Left cardiac atrium (tissue), 4 donors: ENCODE measurements at places on chromosomes 13 and 19. TPM values are rescaled to one million over a fixed set of nuclear protein-coding genes. Genes with fewer than 3 reads are reported as not detected.
A peak's percentile ranks its signal among the peaks of the same experiment; 100 is the strongest.

Gene DENND1C
- total RNA-seq = 1.9 TPM

Gene WIZ
- total RNA-seq = 28.7 TPM

Gene ZNF234
- 8.1 TPM for total RNA-seq

Gene HAUS8
- total RNA-seq = 3.9 TPM

Gene NEK5
- 0.44 TPM for total RNA-seq

Gene ZNF227
- total RNA-seq = 12.9 TPM

Gene IL11
- total RNA-seq = not detected

Gene WDR88
- not detected for total RNA-seq

Gene SOX1
- total RNA-seq = not detected

Gene ZNF490
- 4.4 TPM for total RNA-seq

Gene MED26
- total RNA-seq = 5.0 TPM

Gene ITGBL1
- total RNA-seq = 11.6 TPM

- no peak for DNase-seq
Observed at GRCh38 chr19:12703046-12703445, 6.6 kb upstream of the FBXW9 start.

DNA sequence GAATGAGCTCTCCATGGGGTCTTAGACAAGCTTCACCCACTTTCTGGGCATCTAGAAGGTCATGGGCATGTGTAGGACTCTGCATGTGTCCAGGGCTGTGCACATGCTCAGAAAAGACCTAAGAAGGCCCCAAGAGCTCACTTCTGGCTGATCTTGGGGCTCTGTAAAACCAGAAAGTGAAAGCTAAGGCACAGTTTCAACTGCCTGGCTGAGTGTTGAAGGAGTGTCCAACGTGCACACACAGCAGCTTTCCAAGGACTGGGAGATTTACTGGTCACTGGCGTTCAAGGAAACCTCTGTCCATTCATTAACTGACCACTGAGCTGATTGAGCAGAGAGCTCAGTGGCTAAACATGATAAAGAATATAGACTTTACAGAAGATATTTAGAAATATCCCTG, 137.9 kb downstream of the KATNAL1 start:
- DNase-seq = no peak

- peak; percentile 56 for DNase-seq
Observed at GRCh38 chr19:18385675-18386542, at the start of gene GDF15. GDF15 (plus strand) TSS chr19:18386158; CDS start chr19:18386190, 32 bp downstream.

DNA sequence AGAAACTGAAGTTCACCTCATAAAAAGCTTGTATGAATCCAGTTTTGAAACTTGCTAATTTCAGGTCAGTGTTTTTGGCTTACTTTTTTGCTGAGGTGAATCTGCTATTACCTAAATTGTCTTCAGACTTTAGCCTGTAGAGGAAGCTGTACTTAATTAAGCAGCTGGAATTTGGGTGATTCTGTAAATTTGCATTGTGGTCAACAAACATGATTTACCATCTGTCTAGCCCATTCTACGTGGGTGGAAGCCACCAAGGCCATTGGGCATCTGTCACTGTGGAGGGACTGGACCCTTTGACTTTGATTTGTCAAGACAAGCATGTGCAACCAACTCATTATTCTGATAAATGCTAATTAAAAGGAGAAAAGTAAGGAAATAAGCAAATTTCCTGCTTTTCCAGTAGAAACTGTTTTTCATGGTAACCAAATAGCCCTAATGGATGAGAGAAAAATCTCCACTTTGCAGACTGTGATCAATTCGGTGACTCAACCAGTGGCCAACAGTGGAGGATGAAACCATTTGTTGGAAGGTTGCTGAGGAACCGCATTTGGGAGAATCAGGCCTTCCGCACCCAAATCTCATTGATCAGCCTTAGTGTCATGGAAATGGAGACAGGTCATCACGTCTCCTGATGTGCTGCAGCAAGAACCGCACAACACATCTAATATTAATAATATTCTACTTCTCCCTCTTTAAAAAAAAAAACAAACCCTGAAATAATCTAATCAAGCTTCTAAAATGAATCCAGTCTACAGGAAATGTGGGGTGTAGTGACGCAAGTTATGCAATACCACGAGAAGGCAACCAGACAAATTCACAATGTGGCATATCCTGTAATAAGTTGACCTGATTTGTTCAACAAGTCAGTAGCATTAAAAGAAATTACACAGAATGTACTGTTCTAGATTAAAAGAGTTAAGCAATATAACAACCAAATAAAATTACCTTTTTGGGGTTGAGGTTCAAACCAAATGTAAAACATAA, 54.3 kb downstream of the GARRE1 start:
- DNase-seq = no peak

GRCh38 chr19:54691582-54692297, 29.0 kb downstream of the LILRB4 start:
- no peak for DNase-seq

- DNase-seq = no peak
Observed at GRCh38 chr19:39939556-39939955, 5.1 kb upstream of the FCGBP start.

GRCh38 chr13:109131698-109132257, 502.4 kb downstream of the MYO16 start:
- no peak for DNase-seq

DNA sequence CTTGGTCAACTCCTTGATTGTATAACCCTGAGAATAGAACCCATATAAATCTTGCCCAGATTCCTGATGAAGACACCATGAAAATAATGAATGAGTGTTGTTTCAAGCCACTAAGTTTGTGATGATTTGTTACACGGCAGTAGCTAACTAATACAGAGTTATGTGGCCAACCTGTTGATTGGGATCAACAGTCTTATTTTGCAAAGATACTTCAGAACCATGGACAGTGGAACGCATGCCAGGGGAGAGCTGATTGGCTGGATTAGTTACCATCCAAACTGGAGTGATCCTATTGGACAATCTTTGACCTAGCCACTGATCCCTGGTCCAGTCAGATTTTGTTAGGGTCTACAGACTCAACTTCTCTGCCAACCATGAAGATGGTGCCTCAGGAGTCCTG, 26.6 kb downstream of the CD70 start:
- no peak for DNase-seq

- no peak for DNase-seq
Observed at GRCh38 chr13:79870123-79870522, 389.2 kb downstream of the NDFIP2 start.

- DNase-seq = no peak
Observed at GRCh38 chr19:14094854-14095253, 4.3 kb upstream of the SAMD1 start.

DNA sequence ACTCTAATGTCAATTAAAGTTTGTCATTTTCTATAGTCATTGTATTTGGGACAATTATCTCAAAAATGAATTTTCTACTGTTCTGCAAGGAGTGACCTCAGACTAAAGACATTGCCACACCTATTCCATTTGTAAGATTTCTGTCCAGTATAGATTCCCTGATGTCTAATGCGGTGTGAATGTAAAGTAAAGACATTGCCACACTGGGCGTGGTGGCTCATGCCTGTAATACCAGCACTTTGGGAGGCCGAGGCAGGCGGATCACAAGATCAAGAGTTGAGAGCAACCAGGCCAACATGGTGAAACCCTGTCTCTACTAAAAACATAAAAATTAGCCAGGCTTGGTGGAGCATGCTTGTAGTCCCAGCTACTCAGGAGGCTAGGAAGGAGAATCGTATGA, 13.8 kb upstream of the ZNF83 start:
- no peak for DNase-seq

DNA sequence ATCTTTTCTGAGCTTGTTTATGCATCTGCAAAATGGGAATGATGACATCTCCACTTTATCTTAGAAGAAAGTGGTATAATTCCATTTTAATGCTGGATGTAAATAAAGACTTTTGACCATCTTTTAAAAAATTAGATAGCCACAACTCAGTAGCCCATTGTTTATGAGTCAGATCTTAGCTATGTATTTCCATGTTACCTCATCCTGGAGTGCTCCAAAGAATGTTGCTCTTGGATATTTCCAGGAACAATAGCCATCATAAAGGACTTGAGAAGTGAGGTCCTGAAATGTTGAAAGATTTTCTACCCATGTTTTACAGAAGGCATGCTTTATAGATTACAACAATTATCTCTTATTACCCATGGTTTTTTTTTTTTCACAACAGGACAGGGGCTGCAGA, 229.3 kb upstream of the EDNRB start:
- DNase-seq = no peak

- DNase-seq = no peak
Observed at GRCh38 chr19:39814595-39814994, 19.4 kb downstream of the DYRK1B start.

GRCh38 chr19:58284199-58284598, 5.4 kb downstream of the ZNF8 start:
- no peak for DNase-seq

DNA sequence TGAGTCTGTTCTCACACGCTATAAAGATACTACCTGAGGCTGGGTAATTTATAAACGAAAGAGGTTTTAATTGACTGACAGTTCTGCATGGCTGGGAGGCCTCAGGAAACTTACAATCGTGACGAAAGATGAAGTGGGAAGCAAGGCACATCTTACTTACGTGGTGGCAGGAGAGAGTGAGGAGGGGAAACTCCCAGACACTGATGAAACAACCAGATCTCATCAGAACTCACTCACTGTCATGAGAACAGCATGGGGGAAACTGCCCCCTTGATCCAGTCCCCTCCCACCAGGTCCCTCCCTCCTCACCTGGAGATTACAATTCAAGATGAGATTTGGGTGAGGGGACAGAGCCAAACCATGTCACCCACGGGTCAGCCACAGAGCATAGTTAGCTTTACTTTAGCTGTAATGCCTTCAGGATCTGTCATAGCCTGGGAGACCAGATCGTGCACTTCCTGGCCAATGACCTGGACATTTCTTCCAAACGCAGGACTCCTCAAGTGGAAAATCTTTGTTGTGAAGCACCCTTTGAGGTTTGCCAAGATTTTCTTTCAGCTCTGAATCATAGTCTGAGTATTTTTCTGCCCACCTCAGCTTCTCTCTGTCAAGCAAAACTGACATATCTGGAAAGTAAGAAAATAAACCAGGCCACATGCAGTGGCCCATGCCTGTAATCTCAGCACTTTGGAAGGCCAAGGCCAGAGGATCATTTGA, 25.2 kb upstream of the HIF3A start:
- DNase-seq = no peak

GRCh38 chr19:57786286-57786685, 16.8 kb downstream of the ZNF586 start:
- DNase-seq = no peak

GRCh38 chr13:44169018-44169911, 204.4 kb upstream of the SERP2 start:
- DNase-seq = no peak

DNA sequence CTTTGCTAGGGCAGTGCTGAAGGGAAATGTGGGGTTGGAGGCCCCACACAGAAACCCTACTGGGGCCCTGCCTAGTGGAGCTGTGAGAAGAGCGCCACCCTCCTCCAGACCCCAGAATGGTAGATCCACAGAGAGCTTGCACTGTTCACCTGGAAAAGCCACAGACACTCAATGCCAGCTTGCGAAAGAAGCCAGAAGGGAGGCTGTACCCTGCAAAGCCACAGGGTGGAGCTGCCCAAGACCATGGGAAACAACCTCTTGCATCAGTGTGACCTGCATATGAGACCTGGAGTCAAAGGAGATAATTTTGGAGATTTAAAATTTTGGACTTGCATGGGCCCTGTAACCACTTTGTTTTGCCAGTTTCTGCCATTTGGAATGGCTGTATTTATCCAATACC, 615.4 kb upstream of the MIR17HG start:
- no peak for DNase-seq

- DNase-seq = no peak
Observed at GRCh38 chr13:105787632-105788031, 747.8 kb downstream of the EFNB2 start.

- DNase-seq = no peak
Observed at GRCh38 chr13:113722921-113723320, 36.1 kb upstream of the TMEM255B start.

DNA sequence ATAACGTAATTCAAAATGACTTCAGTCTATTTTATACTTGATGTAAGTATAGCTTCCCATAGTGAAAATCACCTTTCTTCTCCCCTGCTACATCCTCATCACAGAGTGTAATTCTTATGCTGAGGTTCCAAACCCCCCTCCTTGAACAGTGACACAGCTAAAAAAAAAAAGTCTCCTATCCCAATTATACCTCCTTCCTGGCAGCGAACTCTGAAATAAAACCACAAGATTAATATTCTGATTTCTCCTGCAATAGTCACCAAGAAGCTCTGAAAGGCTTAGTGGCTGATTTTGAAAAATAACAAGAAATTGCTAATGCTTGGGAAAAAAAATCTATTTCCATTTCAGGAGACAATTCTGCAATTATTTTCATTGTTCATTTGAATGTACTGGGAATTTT, 36.3 kb downstream of the EFNB2 start:
- DNase-seq = no peak

DNA sequence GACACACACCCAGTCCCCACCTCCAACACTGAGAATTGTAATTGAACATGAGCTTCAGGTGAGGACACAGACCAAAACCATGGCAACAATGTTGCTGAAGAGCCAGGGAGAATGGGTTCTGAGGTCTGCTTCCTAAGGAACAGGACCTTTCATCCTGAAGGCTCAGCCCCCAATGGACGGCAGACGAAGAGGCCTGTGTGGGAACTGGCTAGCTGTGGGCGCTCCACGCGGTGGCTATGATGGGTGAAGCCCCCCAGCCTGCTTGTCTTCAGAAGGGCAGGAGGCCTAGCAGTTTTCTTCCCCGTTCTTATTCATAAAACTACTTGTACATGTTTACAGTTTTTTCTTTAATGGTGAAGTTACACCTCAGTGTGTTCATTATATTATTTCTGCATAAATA, 136.1 kb upstream of the SPACA7 start:
- DNase-seq = no peak

- no peak for DNase-seq
Observed at GRCh38 chr13:46235286-46235685, 23.6 kb downstream of the LRRC63 start.

- DNase-seq = no peak
Observed at GRCh38 chr19:38155453-38155852, 68.6 kb downstream of the DPF1 start.

GRCh38 chr19:28482221-28482620, 730.7 kb downstream of the UQCRFS1 start:
- DNase-seq = no peak
